ENCODE measurements at places on chromosomes 6 and 20.

- no peak for DNase-seq
Observed at GRCh38 chr6:2943564-2943955, 27.8 kb downstream of the SERPINB6 start.

GRCh38 chr6:140825731-140826130 lies 1307.0 kb upstream of the GJE1 start:
- no peak for DNase-seq

- DNase-seq = no peak
Observed at GRCh38 chr6:130515306-130515705, 149.5 kb downstream of the TMEM200A start.

DNA sequence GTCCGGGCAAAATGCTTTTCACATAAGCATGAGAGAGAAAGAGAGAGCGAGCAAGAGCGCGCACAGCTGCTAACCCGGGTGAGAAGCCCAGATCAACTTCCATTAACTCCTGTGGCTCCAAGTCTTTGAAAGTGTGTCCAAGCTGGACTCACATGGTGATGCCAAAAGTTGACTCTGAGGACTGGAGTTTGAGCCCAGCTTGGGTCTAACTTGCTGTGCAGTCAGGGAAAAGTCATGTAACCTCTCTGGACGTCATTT lies 357.2 kb upstream of the SULF2 start:
- DNase-seq = no peak

- DNase-seq = no peak
Observed at GRCh38 chr20:4601630-4602296, 119.9 kb upstream of the PRND start.

- DNase-seq = no peak
Observed at GRCh38 chr20:47818016-47818415, 32.7 kb upstream of the SULF2 start.

DNA sequence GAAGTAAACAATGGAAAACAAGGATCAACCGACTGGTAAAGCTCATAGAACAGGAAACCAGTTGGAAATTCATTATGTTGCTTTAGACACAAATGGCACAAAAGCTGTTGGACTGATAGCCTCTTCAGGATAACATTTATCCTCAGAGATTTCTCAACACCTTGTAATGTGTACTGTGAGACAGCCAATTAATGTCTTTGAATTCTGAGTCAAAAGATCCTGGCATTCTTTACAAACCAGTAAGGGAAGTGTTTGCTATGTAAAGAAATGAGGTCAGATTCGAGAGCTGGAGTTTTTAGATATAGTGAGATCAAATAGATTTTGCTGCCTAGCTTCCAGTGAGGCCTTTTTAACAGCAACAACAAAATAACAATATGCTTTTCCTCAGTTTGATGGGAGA lies 439.2 kb downstream of the C6orf118 start:
- DNase-seq = no peak

- no peak for DNase-seq
Observed at GRCh38 chr6:159808647-159809046, 8.6 kb downstream of the PNLDC1 start.

GRCh38 chr6:109381061-109381746 lies 1.1 kb downstream of the CD164 start:
- no peak for DNase-seq

- DNase-seq = no peak
Observed at GRCh38 chr6:116536216-116536621, 9.3 kb downstream of the TRAPPC3L start.

GRCh38 chr6:120622127-120622631 lies 712.1 kb downstream of the TBC1D32 start:
- no peak for DNase-seq

Data from activated T-cell treated with anti-CD3 and anti-CD28 coated beads for 48 hours (primary cell).